ENCODE measurements at places on chromosomes 5 and 9.

DNA sequence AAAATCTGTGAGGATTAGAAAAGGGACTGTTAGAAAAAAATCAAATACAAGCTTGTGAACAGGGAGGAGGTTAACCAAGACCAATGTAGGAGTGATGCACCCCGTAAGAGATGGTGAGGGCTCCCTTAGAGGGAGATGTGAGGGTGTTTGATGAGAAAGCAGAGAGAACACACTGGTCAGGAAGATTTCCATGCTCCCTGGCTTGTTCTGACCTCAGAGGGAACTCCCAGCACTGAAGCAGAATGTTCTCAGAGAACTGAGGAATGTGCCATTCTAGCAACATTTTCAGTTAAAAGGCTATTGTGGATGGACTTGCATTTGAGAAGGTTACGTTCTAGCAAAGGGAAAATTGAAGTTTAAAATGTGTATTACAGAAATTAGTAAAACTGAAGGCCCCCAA is 110.6 kb downstream of the HTR4 start:
- no peak for DNase-seq

DNA sequence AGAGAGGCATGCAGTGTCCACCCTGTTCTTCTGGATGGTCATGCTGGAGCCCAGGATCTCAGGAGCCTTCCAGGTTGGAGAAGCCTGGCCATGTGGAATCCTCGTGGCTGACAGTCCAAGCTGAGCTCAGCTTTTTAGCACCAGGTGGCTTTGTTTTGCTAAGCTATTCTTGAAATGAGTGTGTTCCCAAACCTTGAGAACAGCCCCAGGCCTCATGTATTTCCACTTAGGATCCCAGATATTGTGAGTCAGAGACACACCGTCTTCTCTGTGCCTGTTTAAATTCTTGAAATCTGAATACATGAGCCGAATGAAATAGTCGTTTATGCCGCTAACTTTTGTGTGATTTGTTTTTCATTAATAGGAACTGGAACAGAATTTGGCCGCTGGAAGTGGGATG is 61.2 kb downstream of the IRX2 start:
- DNase-seq, result no peak

DNA sequence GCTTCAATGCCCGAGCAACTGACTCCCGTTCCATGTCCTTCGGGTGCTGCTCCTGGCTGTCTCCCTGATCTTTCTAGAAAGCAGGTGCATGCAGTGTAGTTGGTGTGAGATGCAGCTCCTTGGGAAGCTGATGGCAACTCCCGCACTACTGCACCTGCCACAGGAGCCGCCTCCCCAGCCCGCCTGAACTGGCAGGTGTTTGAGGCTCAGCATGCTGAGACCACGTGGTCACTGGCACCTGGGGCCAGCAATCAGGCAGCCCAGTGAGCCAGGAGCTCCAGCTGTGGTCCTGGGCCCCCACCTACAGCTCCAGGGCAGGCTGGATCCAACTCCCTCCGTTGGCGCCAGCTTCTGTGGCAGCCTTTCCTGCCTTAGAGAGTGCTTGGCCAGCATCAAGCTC is 111.5 kb downstream of the ICE1 start:
- DNase-seq, result no peak

DNA sequence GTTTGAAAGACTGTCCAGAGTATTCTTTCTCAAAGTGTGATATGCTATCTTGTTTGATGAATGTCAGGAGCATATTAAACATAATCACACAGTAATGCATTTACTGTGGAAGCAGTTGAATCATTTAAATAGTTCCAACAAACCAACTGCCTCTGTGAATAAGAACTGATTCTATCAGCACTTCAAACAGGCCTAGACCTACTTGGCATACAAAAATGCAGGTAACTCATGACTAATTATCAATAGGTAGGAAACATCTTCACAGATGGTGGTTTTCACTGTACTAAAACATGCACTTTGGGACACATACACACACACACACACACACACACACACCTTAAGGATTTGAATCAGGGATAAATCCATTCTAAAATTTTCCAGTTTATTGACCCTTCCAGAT is 91.2 kb upstream of the SNX2 start:
- no peak for DNase-seq

DNA sequence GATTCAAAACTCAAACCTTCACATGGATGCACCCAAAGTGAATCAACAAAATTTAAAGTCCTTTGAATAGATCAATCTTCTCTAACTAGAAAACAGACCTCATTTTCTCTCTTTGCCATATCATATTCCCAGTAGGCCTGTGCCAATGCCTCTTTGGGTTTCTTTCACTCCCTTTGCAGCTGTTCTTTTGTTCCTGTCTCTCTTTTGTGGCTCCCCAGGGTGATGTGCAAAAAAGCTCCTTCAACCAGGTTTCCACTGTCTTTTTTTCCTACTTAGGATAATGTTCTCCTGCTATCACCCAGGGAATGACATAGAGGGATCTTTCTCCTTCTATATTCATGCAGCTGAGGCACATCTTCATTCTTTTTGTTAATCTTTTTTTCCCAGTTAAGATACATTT is 54.6 kb downstream of the MARCHF3 start:
- no peak for DNase-seq

- no peak for DNase-seq
Measured at GRCh38 chr9:96031916-96032534, 156.5 kb downstream of the ERCC6L2 start.

DNA sequence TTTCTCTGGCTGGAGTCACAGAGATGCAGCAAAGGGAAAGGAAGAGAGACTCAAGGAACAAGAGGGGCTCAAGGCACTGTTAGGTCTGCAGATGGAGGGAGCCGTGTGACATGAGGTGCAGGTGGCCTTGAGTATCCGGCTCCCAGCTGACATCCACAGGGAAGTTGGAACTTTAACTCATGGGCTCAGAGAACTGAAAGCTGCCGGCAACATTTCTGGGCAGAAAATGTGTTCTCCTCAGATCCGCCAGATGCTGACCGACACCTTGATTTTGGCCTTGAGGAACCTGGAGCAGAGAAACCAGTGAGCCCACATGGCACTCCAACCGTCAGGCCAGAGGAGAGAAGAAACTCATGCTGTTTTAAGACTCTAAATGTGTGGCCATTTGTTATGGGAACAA is 258.1 kb upstream of the IRX2 start:
- no peak for DNase-seq

GRCh38 chr9:115162946-115163345 is 45.0 kb upstream of the TNC start:
- peak; percentile 22 for DNase-seq

- peak; percentile 62 for DNase-seq
Measured at GRCh38 chr5:6436715-6437331, 11.8 kb upstream of the UBE2QL1 start.

DNA sequence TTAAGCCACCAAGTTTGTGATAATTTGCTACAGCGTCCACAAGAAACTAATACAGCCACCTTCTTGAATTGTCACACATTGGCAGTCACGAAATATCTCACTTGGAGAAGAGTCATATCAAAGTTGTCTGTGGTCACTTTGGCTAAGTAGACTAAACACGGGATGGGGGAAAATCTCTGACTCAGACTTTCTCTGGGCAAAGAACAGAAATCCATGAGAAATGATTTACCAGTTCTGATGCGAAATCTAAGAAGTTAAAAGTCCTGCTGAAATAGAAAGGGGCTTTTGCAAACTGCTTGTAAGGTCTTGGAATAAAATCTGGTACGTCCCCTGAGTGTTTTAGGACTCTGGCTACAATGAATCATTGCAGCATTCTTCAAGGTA is 158.4 kb downstream of the COL23A1 start:
- peak; percentile 43 for DNase-seq

DNA sequence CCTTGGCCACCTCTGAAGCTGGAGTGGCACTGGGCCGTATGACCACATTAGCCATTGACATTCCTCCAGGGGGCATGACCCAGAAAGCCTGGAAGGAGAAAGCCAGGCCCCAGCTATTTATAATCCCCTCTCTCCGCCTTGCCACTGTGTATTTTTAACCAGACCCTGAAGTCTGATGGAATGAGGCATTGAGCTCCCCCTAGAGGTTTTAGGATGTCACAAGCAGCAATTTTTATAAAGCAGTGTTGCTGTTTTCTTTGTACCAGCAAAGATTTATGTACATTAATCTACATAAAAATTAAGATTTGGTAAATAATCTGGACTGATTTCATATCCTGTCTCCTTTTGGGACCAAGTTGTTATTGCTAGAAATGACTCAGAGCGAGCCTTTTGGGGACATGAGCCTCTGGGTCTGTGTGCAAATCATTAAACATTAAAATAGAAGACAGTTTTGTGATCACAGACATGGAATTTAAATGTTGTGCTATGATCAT is 127.1 kb downstream of the TRIO start:
- DNase-seq, result peak; percentile 77

DNA sequence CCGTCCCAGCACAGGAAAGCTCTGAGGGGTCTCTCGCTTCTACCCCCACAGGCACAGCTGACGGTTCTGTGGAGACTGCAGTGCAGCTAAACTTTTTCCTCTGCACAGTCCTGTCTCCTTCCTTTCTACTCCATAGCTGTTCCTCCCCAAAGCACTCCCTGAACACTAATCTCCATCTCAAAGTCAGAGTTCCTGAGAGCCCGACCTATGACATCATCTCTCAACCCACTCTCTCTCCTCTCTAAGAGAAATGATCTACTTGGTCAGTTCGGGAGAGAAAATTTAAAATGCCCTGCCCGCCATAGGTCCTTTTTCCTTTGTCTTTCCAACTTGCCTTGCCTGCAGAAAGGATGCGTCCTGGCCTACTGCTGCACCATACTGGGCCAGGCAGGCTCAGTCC is 90.6 kb downstream of the FANCC start:
- no peak for DNase-seq

DNA sequence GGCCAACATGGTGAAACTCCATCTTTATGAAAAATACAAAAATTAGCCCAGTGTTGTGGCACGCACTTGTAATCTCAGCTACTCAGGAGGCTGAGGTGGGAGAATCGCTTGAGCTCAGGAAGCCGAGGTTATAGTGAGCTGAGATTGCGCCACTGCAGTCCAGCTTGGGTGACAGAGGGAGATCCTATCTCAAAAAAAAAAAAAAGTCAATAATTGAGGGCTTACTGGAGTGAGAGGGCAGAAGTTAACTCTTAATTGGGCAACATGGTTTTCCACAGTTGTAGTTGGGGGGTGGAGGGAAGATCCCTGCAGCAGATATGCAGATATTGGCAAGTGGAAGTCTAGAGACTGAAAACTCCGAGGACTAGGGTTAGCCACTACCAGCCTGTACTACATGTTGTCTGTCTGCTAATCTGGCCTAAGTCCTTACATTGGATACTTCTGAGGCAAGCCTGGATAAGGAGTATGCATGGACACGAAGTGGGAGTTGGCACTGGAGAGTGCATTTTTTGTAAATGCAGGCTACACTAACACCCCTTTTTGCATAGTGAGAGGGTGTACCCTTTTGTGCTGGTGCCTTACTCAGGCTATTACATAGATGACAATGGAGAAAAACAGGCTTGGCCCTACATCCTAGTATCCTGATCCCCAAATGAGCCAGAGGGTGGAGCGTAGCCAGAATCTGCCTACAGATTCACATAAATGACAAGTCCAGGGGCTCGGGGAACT is 89.0 kb upstream of the NIPBL start:
- no peak for DNase-seq

DNA sequence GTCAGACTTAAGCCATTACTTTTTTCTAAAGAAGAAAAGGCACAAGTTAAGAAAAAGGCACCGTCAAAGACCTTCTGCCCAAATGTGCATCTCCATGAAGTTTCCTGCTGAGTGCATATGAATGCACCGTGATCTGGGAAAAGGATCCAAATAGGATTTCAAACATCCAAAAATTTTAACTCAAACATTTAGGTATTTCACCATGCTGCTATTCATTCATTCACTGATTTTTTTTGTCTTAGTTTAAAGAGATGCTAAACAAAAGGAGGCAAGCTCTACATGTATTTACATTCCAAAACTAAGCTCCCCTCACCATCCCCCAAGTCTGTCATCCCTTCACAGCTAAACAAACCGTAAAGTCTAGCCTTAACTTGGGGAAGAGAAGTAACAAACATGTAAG is 291.9 kb downstream of the ARL15 start:
- no peak for DNase-seq

DNA sequence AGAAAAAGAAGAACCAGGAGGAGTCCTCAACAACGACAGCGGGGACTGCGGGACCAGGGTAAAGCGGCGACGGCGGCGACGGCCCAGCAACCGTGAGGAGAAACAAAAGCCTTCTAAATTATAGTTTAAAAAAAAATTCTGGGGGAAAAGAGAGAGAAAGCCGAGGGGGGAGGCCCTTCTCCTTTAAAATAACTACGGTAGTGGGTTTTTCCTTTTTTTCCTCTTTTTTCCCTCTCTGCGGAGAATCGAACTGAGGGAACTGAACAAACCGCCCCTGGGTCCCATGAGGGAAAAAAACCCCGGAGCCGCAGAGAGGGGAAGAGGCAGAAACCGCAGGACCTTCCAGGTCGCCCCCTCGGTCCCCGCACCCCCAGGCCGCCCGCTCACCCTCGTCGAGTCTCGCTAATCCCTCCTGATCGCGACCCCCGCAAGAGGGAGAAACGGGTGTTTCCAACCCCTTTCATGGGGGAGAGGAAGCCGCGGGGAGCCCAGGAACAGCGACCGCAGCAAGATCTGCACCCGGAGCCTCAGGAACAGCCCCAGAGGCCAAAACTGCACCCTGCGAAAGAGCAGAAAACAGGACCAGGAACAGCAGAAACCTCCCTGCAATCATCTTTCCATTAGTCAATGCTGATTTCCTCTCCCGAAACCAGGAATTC is 453 bp downstream of the CPEB4 start:
- no peak for DNase-seq

DNA sequence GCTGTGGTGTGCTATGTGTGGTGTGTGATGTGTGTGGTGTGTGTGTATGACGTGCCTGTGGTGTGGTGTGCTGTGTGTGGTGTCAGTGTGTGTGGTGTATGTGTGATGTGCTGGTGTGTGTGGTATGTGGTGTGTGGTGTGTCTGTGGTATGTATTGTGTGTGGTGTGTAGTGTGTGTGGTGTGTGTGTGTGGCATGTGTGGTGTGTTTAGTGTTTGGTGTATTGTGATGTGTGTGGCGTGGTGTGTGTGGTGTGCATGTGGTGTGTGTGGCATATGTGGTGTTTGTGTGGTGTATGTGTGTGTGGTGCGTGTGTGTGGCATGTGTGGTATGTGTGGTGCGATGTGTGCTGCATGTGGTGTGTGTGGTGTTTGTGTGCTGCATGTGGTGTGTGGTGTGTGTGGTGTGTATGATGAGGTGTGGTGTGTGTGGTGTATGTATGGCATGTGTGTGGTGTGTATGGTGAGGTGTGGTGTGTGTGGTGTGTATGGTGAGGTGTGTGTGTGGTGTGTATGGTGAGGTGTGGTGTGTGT is 18.3 kb upstream of the RNU6ATAC start:
- no peak for DNase-seq

DNA sequence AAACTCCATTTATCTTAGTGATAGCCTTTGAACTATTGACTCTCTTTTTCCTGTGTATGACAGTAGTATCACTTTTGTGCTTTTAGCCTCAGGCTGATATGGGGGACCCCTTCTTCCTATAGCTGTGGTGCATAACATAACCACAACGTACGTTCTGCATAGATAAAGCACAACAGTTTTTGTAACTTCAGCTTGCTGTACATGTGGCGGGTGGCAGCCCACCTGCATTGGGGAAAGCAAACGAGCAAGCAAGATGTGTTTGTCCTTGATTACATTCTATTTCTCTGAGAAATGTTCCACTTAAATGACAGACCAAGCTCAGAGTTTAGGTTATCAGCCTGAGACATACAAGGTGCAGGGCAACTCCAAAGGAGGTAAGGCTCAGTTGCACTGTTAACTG is 309.4 kb downstream of the KDM4C start:
- no peak for DNase-seq
